ENCODE measurements at places on chromosomes 3 and 15.
A peak's percentile ranks its signal among the peaks of the same experiment; 100 is the strongest.

- no peak for DNase-seq
These were observed 86.8 kb downstream of the LSM3 start for GRCh38 chr3:14265246-14265962.

DNA sequence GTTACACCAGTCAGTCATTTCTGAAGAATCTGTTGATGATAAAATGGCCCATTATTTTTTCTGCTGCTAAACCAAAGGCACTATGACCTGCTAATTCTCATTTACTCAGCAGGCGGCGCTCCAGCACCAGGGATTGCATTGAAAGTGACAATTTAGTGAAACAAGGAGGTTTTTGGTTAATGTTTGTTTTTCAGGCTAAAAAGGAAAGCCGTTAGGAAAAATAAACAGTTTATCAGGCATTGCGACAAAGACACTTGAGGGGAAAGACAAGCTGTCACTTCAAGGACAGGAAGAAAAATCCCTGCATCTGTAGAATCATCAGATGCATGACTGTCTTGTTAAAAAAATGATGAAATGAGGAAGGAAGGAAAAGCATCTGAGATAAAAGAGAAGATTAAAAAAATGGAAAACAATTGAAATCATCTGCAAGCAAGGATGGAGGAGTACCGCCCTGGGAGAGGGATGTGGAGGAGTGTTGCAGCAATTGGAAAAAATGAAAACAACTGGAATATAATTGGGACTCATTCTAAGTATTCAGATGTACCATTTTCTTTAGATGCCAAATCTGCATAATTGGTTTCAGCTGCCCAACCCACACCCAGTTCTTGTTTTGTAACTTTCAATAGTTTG lies 54.0 kb downstream of the NR1D2 start:
- DNase-seq: peak; percentile 62

GRCh38 chr15:39851500-39852092 lies 68.5 kb downstream of the GPR176 start:
- no peak for DNase-seq

DNA sequence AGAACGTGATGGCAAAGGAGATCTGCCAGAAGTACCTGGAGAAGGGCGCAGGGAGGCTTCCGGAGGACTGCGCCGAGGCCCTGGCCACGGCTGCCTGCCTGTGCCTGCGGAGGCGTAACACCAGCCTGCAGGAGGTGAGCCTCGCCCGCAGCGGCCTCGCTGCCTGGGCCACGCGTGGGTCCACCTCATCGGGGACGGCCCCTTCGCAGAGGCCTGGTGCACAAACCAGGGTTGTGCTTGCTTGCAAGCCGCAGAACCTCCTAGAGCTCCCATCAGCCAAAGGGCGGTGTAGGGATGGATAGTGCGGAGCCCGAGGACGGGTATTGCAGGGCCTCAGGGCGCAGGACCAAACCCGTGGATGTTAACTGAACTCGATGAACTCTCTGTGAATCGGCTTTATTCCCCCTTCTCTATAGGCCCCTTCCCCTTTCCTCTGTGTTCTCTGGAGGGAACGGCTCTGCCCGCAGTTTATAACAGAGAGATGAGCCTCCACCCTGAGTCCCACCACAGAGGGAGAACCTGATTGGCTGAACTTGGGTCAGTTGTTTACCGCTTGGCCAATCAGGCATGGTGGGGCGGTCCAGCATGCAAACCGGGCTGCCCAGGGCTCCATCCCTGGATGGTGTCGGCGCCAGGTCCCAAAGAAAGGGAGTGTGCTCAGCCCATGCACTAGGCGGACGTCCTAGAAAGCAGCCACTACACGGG lies 13.6 kb upstream of the TATDN2 start:
- DNase-seq: no peak

GRCh38 chr3:60542995-60543394 lies 708.3 kb downstream of the FHIT start:
- DNase-seq: no peak

GRCh38 chr15:60093273-60094067 lies 89.4 kb downstream of the FOXB1 start:
- DNase-seq: no peak

- no peak for DNase-seq
These were observed 74.0 kb upstream of the TRPM1 start for GRCh38 chr15:31175484-31175883.

GRCh38 chr15:35142578-35142977 lies 57.5 kb upstream of the NANOGP8 start:
- no peak for DNase-seq

- no peak for DNase-seq
These were observed 289.0 kb upstream of the RASGRP1 start for GRCh38 chr15:38853608-38854007.

GRCh38 chr3:188370081-188370830 lies 216.3 kb downstream of the LPP start:
- no peak for DNase-seq

DNA sequence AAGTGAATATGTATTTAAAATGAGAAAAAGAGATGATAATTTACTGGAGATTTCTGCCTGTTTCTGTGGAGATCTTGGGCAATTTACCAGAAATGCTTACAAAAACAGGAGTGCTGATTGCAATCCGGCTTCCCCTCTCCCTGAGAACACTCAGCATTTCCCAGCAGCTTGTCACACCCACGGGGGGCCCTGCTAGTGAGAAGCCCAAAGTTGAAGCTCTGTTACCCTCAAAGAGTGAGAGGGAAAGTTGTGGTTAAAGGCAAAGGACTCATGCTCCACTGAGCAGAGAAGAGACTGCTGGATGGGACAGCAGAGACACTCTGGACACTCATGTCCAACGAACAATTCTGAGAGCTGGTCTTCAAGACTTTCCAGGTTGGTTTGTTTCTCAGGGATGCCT lies 2.9 kb downstream of the MCTP2 start:
- DNase-seq: no peak

- peak; percentile 76 for DNase-seq
These were observed 134.7 kb downstream of the TPRA1 start for GRCh38 chr3:127455541-127456450.

- DNase-seq: no peak
These were observed 61.3 kb upstream of the MME start for GRCh38 chr3:155018621-155019330.

DNA sequence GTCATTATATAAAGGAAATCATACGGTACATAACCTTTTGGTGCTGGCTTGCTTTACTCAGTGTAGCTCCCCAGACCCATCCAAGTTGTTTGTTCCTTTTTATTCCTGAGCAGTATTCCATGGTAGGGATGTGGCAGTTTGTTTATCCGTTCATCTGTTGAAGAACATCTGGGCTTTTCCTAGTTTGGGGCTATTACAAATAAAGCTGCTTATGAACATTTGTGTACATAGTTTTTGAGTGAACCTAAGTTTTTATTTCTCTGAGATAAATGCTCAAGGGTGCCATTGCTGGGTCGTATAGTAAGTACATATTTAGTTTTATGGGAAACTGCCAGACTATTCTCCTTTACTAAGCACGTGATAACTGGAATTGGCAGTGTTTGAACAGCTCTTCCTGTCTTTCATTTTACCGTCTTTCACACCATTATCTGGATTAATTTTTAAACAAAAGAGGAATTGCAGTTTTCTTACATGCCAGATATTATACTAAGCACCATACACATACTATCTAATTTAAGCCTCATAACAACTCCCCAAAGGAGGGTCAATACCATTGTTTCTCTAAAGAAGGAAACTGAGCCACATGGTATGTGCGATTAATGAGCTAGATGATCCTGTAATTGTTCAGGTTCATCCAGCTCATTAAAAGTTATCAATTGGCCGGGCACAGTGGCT lies 85.6 kb downstream of the PTPRG start:
- DNase-seq: no peak

GRCh38 chr3:65635657-65636056 lies 403.1 kb downstream of the MAGI1 start:
- no peak for DNase-seq

- no peak for DNase-seq
These were observed 26.2 kb upstream of the SPTBN5 start for GRCh38 chr15:41919954-41920538.

DNA sequence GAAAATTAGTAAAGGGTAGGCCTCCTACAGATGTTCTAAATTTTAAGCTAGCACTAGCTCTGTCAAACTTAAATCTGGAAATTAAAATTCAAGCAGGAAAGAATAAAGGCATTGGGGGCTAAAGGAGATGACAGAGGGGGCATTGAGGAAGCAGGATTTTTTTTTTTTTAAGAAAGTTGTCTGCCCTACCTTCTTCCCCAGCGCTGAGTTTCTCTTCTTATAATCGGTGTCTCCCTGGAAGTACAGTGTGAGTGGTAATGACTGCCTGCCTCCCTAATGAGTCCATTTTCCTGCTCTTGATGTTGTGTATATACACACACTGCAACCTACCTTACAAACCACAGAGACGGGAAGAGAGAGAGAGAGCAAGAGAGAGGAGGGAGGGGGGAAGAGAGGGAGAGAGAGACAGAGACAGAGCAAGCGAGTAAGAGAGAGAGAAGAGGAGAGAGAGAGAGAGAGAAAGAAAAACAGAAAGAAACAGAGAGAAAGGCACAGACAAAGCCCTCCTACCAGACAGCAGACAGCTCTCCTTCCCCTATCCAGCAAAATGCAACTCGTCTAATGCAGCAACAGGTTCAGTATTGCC lies 47.0 kb downstream of the ZBTB20 start:
- DNase-seq: no peak

DNA sequence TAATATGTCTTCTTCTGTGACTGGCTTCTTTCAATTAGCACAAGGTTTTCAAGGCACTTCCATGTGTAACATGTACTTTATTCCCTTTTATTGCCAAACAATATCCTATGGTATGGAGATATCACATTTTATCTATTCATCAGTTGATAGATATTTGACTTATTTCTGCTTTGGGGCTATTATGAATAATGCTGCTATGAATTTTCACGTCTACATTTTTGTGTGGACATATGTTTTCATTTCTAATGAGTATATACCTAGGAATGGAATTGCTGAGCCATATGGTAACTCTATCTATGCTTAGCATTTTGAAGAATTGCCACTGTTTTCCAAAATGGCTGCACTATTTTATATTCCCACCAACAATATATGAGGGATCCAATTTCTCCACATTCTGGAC lies 3.6 kb upstream of the AGTR1 start:
- no peak for DNase-seq

DNA sequence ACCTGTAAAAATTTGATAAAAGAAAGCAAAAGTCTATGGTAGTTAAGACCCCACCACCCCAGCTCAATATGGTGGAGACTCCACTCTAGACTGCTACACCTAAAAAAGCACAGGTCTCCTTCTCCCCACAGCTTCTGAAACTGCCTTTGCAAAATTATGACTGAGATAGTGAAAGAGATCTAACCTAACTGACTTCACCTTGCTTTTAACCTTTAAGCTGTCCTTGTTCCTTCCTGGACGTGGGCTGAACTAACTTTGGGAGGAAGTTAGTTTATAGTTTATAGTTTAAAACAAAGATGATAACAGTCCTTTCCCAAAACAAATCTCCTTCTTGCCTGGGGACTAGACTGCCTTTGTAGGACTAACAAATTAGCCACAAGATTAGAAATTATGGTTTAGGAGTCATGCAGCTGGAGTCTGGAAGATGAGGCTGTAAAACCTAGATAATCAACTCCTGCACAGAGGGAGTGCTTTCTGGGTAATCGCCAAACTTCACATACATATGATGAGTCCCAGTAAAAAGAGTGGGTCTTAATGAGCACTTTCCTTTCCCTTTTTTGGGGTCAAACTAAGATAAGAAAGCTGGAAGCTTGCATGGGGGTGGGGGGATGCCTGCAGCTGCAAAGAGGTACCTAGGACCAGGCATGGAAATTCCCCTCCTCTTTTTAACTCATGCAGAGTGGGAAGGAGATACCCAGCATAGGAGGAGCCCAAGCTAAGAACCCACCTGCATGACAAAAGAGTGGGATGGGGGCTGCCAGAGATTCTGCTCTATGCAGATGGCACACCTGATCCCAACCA lies 17.5 kb downstream of the CCR8 start:
- DNase-seq: no peak

- DNase-seq: no peak
These were observed 5.1 kb downstream of the MFGE8 start for GRCh38 chr15:88908123-88908522.

- peak; percentile 47 for DNase-seq
These were observed 401.3 kb upstream of the CFAP20DC start for GRCh38 chr3:59450946-59451763.

GRCh38 chr15:42315521-42315920 lies 42.3 kb upstream of the TMEM87A start:
- no peak for DNase-seq

- no peak for DNase-seq
These were observed 10.8 kb upstream of the SLC24A5 start for GRCh38 chr15:48109856-48110531.

GRCh38 chr3:143222981-143223380 lies 103.4 kb downstream of the CHST2 start:
- DNase-seq: no peak

DNA sequence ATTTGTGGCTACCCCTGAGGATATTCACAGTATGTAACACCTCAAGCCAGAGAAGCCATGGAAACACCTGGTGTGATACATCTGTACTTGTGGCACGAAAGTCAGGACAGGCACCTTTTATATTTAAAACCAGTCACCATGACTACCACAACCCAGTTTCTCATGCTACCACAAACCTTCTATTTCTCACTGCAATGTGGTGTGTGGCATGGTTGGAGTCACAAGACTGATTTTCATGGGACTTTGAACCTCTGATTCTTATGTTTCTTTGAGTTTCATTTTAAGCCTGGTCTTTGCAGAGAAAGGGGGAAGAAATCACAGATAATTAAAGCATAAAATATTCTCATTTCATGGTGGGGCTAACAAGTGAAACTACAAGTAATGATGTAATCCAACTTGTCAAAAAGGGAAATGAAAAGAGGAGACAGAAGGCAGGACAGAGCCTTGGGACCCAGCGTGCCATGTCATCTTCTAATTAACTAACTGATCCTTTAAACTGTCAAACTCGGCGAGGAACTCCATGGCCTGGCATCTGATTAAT lies 175.9 kb downstream of the PDZRN3 start:
- no peak for DNase-seq

DNA sequence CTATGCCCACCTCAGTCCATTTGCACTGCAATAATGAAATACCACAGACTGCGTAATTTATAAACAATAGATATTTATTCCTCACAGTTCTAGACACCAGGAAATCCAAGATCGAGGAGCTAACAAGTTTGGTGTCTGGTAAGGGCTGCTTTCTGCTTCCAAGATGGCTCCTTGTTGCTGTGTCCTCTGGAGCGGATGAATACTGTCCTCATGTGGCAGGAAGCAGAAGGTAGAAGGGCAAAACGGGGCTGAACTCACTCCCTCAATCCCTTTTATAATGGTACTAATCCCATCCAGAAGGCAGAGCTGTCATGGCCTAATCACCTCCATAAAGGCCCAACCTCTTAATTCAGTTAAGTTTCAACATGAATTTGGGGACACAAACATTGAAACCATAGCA lies 75.3 kb downstream of the P2RY1 start:
- no peak for DNase-seq

- peak; percentile 48 for DNase-seq
These were observed 91.9 kb downstream of the MB21D2 start for GRCh38 chr3:192825657-192826200.

DNA sequence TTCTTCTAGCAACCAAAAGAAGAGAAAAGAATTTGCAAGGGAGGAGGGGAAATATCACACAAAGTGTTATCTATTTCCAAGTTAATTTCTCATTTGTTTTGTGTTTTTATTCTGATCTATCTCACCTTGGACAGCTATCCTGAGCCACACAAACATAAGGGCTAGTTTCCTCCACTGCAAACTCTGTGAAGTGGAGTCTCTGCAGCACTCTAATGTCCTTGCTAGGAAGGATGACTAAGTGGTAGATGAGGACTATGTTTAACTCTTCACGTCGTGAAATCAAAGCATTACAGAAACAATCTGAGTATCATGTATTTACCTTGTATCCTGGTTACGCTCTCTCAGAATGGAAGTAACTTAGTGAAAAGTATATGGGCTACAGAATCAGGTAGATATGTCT lies 33.9 kb upstream of the CHRM5 start:
- no peak for DNase-seq

GRCh38 chr3:143535994-143536784 lies 312.1 kb downstream of the SLC9A9 start:
- peak; percentile 63 for DNase-seq
